Endothelial cell (in vitro differentiated cells): ENCODE measurements at places on chromosomes 7 and 10.

DNA sequence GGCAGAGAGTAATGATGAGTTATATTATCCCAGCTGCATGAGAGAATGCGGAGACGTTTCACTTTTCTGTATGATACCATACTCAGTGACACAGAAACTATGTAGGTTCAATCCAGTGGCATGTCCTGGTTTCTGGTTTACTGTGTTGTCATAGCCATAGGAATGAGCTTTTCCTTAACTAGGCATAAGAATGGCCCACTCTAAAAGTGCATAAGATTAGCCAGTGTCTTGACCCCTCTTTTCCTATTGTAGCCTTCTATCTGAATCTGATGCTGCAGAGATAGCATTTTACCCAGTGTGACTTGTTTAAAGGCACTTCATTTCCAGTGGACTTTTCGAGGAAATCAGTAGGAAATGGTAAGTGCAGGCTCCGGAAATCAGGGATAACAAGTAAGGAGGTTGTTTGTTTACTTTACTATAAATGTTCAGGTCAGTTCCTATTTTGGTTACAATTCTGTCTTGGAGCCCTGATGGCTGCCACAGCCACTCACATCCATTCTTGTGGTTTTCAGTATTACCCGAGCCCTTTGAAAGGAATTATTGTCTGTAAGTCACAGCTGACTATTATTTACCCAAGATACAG is 70.5 kb downstream of the SEMA3A start:
- DNase-seq: no peak

- DNase-seq: no peak
Observed at GRCh38 chr10:63388421-63389031, 77.3 kb downstream of the JMJD1C start.

DNA sequence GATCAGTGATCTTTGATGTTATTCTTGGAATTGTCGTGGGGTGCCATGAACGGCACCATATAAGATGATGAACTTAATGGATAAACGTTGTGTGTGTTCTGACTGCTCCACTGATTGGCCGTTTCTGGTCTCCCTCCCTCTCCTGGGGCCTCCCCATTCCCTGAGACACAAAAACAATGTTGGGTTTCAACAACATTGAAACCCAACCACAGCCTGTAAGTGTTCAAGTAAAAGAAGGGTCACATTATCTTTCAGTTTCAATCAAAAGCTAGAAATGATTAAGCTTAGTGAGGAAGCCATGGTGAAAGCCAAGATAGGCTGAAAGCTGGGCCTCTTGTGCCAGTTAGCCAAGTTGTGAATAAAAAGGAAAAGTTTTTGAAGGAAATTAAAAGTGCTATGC is 19.5 kb downstream of the EN2 start:
- no peak for DNase-seq

DNA sequence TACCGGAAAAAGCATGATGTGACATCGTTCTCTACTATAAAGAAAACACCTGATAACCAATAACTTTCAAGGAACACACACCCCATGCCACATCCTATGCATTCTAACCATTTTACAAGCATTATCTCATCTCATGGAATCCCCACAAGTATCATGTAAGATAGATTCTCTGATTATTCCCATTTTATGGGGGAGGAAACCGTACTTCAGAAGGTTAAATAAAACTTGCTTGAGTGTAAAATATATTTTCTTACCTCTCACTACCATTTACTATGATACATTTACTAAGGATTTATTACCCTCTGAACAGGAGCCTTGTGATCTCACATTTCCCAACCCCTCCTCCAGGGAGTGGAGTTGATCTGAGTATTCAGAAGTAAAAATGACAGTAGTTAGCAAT is 522.7 kb downstream of the CNTNAP2 start:
- DNase-seq: no peak

GRCh38 chr7:94190599-94191061 is 186.5 kb upstream of the BET1 start:
- DNase-seq: no peak

DNA sequence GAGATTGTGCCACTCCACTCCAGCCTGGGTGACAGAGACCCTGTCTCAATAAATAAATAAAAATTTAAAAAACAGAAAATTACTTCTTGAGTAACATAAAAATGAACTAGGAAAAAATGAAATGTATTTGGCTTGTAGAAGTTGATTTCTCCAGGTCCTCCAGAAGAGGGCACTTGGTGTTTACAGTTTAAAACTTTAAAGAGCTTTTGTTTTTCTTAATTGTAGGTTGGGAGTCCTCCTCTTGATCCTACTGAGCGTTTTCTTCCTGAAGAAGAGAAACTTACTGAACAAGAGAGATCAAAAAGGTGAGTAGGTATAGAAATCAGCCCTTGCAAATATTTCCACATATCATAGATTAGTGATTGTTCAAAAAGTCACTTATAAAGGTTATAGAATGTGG is 16.2 kb downstream of the KIFBP start:
- DNase-seq: no peak

DNA sequence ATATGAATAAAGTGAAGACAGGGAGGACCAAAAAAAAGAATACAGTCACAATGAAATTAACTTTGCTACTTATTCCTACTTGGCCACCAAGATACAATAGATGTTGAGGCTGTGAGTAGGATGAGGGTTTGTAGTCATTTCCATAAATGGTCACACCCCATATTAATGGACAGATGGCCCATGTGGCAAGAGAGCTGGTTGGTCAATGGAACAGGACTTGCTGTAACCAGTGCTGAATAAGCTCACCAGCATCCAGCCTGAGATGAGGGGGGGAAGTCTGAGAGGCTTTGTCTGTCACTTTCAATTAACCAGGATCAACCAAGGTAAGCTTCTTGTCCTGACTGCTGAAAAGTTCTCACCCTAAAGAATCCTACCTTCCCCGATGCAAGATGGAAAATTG is 130.4 kb upstream of the KCNMA1 start:
- DNase-seq: no peak

DNA sequence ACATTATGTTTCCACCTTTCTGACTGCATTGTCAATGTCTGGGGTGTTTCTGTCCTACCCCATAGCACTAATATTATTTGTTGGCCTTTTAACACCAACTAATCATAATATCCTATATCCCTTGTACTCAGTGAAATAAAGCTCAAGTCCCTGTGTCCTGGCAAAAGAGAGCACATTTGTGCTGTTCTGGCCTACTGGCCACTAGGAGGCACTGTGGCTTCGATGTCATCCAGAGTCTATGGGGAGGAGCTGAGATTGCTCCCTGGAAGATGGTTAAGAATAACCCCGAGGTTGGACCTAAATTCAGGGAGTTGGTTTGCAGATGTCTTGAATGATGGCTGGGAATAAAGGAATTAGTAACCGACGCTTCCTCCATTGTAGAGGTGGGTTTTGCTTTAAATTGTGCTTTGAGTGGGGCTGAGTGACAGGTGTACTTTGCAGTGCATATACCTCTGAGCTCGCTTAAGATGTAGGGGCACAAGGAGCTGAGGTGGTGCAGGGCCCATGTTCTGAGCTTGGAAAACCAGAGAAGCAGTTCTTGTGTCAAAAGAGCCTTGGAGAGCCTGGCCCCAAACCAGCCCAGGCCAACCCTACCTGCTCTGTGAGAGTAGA is 191.2 kb upstream of the PRSS1 start:
- peak; percentile 62 for DNase-seq

DNA sequence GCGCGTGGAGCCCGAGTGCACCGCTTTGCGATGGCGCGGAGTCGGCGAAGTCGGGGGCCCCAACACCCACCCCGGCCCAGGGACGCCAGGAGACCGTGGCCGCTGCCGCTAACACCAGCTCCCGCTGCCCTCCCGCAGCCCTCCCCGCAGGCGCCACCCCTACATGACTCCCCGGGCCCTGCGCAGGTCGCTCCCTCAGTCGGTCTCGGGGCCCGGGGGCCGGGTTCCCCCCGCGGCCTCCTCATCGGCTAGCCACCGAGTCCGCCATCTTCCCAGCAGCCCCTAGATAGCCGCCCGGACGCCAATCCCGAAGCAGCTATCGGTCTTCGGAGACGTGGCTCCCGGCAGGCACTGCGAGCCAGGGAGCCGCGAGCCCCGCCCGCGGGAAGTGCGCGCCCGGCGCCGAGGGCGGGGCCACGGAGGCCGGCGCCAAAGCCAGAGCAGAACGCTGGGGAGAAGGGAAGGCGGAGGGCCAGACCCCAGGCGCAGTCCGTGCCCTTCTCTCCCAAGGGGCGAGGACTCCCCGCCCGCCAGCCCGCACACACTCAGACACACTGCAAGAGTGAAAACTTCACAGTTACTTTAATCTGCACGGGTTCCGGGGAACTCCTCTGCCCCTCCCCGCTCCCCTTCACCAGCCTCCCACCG is at the start of gene FASTK:
TSS of gene FASTK (minus strand) at position 288 of the 648 bp plus-strand sequence. CDS start at position 245, 43 bp downstream.
- DNase-seq: peak; percentile 87

GRCh38 chr10:123521556-123521955 is 144.6 kb upstream of the GPR26 start:
- no peak for DNase-seq

GRCh38 chr7:137120690-137121089 is 222.8 kb downstream of the PTN start:
- no peak for DNase-seq

DNA sequence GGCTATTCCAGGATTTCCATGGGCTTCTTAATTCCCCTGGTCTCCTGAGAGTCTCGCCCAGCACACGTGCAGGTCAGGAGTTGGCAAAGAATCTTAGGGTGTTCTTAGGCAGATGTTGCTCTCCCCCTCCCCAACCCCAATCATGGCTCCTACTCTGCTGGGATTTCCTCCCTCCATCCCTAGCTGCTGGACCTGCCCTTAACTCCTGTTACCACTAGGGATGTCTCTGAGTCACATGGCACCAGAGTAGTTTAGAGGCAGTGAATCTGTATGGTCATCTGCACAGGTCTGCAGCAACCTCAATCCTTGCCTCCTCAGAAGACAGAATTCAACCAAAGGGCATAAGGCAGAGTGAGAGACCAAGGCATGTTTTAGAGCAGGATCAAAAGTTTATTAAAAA is 51.8 kb upstream of the CHST3 start:
- no peak for DNase-seq

- no peak for DNase-seq
Observed at GRCh38 chr10:66747451-66747850, 178.4 kb upstream of the LRRTM3 start.

DNA sequence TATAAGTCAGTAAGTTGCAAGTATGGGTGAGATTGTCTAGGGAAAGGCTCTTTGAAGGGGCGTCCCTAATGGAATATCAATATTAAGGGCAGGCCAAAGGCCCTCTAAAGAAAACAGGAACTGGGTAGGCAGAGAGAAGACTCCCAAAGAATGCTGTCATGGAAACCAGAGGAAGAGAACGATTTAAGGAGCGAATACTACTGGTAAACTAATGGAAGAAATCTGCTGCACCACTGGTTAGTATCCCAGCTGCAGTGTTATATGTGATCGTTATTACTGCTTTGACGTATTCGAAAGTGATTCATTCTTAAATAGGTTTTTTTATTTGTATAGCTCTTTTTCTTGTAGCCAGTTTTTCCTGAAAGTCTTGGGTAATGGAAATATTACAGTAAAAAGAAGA is 1.3 kb downstream of the CASP2 start:
- DNase-seq: no peak

GRCh38 chr7:69645683-69646082 is 47.4 kb downstream of the AUTS2 start:
- DNase-seq: no peak

DNA sequence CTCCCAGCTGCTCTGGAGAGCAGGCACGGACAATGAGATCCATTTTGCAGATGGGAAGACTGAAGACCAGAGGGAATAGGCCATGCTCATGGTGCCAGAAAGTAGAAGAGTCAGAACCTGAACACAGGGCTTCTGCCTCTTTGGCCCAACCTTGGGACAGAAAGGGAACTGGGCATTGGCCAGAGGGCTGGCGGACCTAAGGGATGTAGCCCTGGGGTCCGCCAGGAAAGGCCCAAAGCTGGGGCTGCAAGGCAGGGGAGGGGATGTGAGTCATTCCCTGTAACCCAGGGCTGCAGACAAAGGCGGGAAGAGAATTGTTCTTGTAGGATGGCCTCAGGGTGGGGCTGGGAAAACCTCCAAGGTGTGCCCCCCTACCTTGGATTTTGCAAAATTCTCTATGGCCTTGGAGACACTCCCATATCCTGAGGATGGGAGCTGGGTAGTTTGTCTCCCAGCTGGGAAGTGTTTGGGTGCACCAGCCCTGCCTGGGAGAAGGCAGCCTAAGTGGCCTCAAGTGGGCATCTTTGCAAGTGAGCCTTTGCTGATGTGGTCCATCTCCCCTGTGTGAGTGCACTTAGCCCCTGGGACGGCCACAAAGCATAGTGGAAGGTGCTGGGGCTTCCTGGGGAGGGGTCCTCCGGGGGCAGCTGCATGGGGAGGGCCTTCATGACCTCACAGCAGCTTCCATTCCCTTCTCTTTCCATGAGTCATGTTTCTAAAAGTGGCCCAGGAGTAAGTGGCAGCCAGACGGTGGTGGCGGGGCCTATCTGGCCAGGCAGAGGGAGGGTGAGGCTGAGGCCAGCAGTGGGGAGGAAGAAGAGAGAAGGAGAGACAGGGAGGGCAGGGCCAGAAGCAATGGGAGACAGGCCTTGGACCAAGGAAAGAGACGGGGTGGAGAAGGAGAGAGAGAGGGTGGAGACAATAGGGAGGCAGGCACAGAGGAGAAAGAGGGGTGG is 9.2 kb downstream of the AQP1 start:
- no peak for DNase-seq

DNA sequence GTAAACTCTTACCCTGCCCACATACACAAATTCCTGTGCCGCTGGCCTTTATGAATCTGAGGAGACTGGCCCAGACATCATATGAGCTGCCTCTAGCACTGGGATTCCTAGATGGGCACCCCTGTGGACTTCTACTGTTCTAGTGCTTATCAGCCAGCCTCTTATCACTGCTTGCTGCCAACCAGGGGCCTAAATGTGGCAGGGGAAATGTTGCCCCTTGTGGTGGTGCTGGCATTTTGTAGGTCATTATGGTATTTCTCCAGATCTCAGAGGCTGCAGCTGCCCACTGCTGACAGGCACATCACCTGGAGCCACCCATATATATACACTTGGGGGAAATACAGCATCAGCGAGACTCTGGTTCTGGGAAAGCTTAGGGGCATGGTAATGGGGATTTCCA is 5.4 kb downstream of the SFR1 start:
- DNase-seq: no peak

DNA sequence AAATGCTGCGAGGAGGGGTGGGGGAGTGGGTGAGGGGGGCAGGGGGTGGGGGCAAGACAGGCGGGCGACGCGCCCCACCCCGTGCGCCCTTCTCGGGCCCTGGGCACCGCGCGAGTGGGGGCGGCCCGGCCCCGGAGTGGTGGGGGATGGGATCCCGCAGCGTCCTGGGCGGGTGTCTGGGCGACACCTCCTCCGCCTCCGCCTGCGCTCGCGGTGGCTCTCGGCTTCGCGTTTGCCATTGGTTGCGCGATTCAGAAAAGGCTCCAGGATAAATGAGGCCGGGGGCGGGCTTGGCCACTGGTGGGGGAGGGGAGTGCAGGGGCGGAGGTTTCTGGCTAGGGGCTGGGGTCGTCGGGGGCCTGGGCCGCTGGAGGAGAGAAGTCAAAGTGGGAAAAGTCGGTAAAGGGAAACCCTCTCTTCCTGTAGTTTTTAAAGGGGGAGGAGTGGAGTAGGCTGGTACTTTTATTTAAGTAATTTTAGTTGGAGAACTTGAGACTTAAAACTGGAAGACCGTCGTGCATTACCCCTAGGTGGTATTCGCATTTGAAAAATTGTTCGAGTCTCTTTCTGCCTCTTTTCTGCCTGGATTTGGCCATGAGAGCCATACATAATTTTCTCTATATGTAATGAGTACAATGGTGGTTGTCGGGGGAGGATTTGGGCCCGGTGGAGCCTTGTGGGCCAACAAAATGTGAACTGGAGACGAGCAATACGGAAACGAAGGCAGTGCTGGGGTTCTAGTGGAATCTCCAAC is 992 bp upstream of the IGF2BP3 start:
- peak; percentile 92 for DNase-seq

GRCh38 chr10:10911471-10911921 is 106.2 kb upstream of the CELF2 start:
- no peak for DNase-seq
